Mesenteric fat pad (tissue), 1 donor: ENCODE measurements at places on chromosomes 6 and 20. TPM values are rescaled to one million over a fixed set of nuclear protein-coding genes. Genes with fewer than 3 reads are reported as not detected.

Gene CGA
- total RNA-seq: not detected

Gene CD83
- 12.9 TPM for total RNA-seq

Gene PRPH2
- total RNA-seq: 1.4 TPM

Gene HLA-DQA1
- total RNA-seq: 12.7 TPM

Gene MACROD2
- 3.8 TPM for total RNA-seq

Gene RAD21L1
- total RNA-seq: not detected

Gene SLC22A7
- total RNA-seq: not detected

Gene ARMH2
- not detected for total RNA-seq

Gene IFNGR1
- total RNA-seq: 148 TPM

Gene MSH5
- 14.8 TPM for total RNA-seq

Gene PCIF1
- total RNA-seq: 27.1 TPM

Gene GPLD1
- 11.0 TPM for total RNA-seq

Gene RALY
- 92.4 TPM for total RNA-seq

Gene NRM
- 7.3 TPM for total RNA-seq

Gene CDK5RAP1
- 25.9 TPM for total RNA-seq

Gene HLA-DQA2
- 1.5 TPM for total RNA-seq

Gene COL12A1
- 376 TPM for total RNA-seq

Gene GPR6
- total RNA-seq: not detected

Gene PBX2
- total RNA-seq: 51.5 TPM

Gene MEI4
- total RNA-seq: not detected

Gene CBFA2T2
- total RNA-seq: 10.5 TPM

Gene RIMS1
- 2.1 TPM for total RNA-seq

Gene ASIP
- not detected for total RNA-seq

Gene SLC22A2
- total RNA-seq: not detected

Gene MEP1A
- total RNA-seq: 0.35 TPM

Gene GSTA3
- not detected for total RNA-seq

Gene SPAG4
- total RNA-seq: 2.2 TPM

Gene SLC17A4
- total RNA-seq: 0.10 TPM

Gene MPIG6B
- total RNA-seq: not detected
